Fibroblast of mammary gland (primary cell): ENCODE measurements at places on chromosomes 2 and 18.

DNA sequence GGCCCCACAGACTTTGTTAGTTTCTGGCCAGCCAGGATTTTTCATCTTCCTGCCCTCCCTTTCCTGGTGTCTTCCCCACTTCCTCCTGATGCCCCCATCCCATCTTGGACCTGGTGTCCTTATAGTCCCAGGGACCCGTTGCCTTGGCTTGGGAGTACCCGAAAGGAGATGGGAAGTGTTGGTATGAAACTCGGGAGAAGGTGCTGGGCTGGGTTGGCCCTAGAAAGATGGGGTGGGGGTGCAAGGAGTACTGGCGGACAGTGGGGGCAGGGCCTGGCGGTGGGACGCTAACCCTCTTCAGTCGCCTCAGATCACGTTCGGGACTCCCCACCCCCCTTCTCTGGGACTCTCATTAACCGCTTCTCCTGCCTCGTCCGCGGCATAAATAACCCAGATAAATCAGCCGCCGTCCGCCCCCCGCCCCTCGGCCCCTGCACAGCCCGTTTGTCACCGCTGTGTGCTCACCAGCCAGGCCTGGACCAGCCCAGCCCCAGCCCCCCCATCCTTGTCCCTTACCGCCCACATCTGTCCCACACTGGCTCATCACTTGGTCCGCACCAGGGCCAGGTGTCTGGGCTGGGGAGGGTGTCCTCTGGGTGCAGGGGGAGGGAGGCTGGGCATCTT, 3.7 kb upstream of the ASIC4 start:
- DNase-seq: no peak

DNA sequence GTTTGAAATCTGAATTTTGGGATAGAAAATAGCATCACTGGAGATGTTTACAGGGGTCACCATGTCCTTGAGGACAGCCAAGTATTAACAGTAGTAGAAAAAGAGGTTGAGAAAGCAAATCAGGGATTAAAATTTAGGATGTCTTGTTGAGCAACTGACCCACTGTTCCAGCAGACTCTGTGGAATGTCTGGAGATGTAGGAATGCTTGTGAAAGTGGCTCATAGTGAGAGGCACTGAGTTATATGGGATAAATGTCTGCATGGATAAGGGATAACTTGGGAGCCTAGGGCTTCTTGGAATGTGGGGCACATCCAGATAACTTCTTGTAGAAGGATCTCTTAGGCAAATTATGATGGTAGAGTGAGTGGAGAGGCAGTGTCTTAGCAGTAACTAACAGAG, 495.0 kb downstream of the TMX3 start:
- no peak for DNase-seq

GRCh38 chr18:21254576-21254975, 12.5 kb downstream of the GREB1L start:
- no peak for DNase-seq

GRCh38 chr18:79644006-79644665, 35.5 kb upstream of the CTDP1 start:
- peak; percentile 52 for DNase-seq

DNA sequence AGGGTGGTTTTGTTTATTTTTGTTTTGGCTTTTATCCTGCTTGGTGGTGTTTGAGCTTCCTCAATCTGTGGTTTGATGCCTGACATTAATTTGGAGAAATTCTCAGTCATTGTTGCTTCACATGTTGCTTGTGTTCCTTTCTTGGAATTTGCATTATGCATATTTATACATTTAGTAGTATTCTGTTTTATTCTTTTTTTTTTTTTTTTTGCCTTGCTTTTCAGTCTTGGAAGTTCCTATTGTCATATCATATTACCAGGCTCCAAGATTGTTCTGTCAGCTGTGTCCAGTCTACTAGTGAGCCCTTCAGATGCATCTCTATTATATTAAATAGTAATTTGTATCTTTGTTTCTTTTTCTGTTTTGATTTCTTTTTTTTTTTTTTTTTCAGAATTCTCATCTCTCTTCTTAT, 77.0 kb downstream of the EPC2 start:
- peak; percentile 34 for DNase-seq

DNA sequence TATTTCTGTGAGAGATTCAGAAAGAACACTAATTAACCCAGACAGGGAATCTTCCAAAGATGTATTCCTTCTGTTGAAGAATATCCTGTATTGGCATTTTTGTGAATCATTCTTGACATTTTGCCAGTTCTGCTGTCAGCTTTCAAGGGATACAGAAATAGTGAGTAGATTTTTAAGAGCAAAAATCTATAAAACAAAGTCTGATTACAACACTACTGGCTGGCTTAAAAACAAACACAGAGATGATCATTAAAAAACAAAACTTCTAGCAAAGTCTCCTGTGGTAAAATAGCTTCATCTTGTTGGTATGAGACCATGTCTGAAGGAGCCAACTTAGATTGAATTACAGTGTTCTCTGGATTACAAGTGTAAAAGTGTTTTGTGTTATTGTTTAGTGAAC, 866.3 kb upstream of the KLHL29 start:
- DNase-seq: no peak

DNA sequence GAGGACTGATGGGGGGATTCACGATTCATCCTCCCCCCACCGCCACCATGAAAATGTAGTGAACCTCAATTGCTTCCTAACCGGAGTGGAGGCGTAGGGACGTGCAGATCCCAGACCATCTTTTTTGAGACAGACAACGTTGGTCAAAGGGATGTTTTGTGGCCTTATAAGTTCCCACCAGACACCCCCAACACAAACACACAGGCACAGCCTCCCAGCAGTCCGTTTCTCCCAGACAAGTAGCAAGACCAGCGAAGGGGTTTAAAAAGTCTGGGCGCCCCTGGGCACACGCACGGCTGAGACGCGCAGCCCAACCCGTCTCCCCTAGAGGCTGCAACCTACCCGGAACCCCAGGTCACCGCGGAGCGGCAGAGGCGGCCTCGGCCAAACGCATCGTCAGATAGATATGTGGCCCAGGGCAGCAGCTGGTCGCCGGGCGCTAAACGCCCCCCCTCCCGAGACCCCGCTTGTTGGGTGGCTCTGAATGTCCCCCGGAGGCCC, 1.3 kb downstream of the GBX2 start:
- DNase-seq: no peak

DNA sequence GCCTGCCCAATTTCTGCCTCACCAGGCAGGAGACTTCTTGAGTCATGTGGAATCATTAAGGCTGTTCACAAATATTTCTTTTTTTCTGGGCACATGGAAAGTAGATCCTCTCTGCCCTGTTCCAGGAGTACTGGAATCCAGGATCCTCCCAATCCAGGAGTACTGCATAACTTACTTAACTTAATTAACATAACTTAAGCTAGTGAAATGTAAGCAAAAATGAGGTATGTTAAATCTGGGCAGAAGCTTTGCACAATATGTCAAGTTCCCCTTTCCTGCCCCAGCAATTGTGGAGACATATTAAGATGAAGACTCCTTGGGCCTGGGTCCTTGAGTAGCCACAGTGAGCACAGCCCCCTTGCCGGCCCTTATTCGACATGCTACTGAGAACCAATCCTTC, 3.2 kb downstream of the CD207 start:
- DNase-seq: no peak

- no peak for DNase-seq
Observed at GRCh38 chr2:42087857-42088195, 40.0 kb downstream of the PKDCC start.

DNA sequence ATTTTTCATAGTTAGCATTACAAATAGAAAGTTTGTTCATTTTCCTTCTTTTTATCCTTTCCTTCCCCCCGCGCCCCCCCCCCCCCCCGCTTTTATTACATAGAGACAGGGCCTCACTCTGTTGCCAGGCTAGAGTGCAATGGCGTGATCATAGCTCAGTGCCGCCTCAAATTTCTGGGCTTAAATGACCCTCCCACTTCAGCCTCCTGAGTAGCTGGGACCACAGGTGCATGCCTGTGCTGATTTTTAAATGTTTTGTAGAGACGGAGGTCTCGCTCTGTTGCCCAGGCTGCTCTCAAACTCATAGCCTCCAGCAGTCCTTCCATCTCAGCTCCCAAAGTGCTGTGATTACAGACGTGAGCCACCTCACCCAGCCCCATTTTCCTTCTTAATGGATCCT, 91.2 kb upstream of the ALPP start:
- DNase-seq: no peak

DNA sequence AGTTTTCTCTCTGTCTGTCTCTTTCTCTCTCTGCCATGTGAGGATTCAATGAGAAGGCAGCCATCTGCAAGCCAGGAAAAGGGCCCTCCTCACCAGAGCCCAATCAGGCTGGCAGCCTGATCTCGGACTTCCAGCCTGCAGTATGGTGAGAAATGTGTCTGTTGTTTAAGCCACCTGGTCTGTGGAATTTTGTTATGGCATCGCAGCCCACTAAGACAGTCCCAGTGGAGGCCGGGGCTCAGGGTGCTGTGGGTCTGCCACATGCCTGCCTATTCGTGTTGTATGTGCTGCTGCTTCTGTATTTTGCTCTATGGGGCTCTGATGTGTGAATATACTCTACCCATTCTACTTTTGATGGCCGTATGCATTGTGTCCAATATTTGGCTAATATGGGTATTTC, 139.0 kb upstream of the HS6ST1 start:
- DNase-seq: no peak

DNA sequence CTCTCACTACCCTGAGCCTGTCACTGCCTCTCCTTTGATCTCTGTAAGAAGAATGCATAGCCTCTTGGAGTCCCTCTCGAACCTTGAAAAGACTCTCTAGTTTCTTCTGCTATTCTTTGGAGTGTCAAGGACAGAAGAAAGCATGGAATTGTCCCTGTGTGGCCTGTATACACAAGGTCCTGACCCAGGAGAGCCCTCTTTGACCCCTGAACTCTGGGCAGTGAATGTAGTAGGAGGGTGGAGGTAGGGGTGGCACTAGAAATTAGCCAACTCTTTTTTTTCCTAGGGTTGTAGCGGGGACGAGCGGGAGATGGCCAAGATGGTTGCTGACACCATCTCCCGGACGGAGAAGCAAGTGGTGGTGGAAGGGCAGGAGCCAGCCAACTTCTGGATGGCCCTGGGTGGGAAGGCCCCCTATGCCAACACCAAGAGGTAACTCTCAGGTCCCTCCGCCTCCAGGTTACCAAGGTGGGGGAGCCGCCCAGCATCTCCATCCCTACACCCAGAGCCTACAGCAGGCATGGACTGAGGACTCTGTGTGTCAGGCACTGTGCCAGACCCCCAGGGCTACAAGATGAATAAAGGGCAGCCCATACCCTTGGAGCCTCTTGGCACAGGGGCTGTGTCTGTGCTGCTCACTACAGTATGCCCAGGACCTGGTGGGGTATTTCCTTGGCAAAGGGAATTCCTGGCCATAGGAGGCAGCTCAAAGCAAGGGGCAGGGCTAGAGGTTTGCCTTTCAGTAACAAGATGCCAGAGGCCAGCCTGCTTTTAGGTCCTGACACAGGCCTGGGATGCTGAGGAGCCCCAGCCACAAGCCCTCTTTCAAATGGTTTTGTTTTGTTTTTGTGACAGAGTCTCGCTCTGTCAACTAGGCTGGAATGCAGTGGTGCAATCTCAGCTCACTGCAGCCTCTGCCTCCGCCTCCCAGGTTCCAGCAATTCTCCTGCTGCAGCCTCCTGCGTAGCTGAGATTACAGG, 16.4 kb downstream of the VIL1 start:
- no peak for DNase-seq

- no peak for DNase-seq
Observed at GRCh38 chr2:20868377-20868776, 45.5 kb upstream of the LDAH start.
